ENCODE measurements at places on chromosomes 6 and 20.

DNA sequence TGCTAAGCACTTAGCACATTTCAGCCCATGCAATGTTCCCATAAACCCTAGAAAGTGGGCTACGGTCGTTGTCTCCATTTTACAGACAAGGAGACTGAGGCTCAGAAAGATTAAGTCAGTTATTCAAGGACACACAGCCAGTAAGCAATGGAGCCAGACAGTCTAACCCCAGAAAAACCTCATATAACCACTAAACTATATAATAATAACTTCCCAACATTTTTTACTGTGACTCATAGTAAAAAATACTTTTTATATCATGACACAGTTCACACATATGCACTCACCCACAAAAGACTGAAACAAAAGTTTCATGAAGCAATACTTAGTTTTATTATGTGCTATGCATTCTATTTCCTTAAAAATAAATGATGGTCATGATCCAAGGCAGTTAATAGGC, 66.2 kb upstream of the EYA2 start:
- DNase-seq = no peak

DNA sequence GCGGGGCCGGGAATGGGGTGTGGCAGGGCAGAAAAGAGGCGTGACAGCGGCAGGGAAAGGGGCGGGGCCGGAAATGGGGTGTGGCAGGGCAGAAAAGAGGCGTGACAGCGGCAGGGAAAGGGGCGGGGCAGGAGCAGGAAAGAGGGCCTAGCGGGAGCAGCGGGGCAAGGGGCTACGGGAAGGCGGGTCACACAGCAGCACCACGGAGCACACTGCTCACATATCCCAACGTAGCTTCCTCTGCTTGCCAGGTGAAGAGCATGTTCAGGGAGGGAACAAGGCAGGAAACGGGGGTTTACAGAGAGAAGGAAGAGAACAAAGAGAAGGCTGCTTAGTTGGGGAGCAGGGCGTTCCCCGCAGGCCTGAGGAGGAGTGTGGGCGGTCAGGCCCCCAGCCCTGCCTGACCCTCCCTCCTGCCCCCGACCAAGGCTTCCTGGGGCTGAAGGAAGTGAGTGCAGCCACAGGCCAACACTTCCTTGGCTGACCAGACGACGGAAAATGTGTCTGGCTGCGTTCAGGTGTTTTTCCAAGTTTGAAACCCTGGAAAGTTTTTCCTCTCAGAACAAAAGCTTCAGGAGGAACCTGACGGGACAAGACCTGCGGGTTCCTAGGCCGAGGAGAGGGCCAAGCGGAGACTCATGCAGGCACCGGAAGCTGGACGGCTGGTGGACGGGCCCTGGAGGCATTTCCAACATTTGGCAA, 13.8 kb downstream of the UCKL1 start:
- no peak for DNase-seq

DNA sequence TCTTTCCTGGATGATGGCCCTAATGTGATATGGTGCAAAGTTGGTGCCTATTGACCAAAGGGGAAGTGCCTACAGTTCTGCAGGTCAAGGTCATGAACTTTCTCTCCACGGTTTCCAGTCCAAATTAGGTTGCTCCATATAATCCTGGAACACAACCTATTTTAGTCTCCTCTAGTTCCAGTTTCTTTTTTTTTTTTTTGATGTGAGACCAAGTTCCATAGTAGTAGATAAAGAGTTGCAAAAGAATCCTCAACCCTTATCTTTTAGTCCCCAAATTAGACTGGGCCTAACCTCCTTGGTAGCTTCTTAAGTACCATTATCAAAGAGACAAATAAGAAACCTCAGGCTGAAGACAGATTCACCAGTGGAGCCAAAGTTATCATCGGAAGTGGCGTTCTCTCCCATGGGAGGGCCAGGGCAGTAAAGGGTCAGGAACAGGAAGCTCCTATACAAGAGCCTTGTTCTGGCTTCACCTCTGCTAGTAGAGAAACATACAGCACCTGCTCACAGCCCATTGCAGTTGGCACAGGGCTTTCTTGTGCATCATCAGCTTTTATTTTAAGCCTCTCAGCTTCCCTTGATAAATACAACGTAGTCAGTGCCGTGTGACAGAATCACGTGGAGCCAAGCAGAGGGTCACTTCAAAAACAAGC, 132.2 kb upstream of the RREB1 start:
- no peak for DNase-seq

DNA sequence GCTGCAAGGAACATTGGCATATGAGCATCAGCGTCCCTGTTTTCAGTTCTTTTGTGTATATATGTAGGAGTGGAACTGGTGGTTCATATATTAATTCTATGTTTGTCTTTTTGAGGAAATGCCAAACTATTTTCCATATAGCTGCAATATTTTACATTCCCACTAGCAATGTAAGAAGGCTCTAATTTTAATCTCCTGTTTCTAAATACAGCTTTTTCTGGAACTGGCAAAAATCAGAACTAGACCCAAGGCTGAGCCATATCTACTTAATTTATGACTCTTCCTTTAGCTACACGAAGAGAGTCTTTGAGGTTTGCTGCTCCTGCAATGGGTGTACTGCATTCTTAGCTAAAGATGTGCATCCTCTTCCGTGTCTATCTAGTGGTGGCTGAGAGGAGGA, 50.5 kb upstream of the SLC17A4 start:
- no peak for DNase-seq

DNA sequence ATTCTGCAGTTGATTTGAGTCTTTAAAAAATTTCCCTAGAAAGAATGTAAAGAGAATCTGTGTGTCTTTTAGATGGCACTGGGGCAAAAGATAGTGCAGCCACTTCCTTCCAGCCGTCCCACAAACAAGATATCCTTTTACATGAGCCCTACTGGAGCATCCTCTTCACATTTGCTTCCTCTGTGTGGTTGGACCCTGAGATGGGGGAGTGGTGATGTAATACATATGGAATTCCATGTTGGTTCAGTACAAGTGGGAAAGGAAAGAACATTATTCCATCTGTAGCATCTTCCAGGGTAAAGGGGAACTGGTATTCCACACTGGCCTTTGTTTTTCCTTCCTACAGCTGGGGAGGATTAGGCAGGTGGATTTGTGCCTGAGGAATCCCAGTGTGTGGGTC, 78.9 kb upstream of the ISM1 start:
- no peak for DNase-seq

GRCh38 chr6:116512111-116512559, 696 bp downstream of the CALHM5 start:
- no peak for DNase-seq

DNA sequence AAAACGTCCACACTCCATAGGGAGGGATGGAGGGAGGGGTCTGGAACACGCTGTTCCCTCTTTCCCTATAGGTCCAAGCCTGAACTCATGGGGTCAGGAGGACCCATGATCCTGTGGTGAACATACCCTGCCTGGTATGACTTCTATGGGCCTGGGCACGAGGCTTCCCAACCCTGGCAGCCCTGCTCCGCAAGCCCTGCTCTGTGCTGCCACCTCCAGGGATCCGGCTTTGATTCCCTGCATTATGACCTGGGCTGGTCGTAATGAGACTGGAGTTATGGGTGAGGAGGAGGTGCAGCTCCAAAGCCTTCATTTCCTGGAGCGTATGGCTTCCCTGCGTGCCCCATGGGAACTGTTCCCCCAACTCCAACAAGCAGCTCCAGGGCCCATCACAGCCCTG, 54.9 kb downstream of the CDH22 start:
- DNase-seq = no peak

GRCh38 chr6:148999929-149000468, 253.2 kb downstream of the UST start:
- DNase-seq = no peak

GRCh38 chr20:53215166-53215565, 243.0 kb downstream of the TSHZ2 start:
- DNase-seq = no peak

- no peak for DNase-seq
Measured at GRCh38 chr6:28775405-28776129, 148.2 kb downstream of the TRIM27 start.

DNA sequence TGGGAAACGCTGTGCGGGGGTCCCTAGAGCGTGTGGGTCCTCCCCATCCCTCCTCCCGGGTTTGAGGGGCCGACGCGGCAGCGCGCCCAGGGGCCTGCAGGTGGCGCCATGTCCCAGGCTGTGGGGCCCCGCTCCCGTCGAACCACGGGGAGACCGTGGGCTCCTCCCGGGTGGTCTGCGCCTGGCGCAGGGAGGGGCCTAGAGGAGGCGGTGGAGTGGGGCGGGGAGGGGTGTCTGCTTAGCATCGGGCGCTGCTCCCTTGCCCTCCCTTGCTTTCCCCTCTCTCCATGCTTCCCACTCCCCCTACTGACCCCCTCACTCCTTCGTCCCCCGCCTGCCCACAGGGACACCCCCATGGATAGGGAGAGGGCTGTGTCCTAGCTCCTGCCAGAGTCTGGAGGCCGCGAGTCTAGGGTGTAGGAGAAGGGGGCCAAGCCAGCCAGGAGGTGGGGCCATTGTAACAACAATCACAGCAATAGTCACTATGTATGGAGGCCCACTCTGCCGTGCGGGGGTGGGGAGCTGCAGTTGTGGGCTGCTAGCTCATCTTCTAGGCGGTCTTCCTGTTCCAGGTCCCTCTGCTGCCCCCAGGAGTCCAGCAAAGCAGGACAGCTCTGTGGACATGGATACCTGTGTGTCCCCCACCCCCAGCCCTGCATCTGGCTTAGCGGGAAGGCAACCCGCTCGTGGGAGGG, 51.7 kb downstream of the CHMP4B start:
- DNase-seq = no peak

DNA sequence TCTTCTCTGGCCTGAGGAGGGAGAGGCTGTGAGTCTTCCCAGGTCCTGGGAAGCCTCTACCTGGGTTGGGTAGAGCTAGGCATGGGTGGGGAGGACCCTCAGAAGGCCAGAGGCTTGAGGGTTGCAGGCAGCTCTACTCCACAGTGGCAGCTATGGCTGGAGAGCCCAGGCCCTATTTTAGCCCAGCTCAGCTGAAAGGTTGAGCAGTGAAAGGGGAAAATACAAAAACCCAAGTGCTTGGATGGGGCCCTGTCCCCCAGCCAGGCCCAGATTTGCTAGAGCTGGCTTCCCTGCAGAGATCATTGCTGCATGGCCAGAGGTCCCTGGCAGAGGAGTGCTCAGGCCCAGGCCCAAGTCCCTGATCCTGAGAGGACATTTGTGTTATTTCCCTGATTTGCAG, 45.7 kb downstream of the SUN5 start:
- no peak for DNase-seq

DNA sequence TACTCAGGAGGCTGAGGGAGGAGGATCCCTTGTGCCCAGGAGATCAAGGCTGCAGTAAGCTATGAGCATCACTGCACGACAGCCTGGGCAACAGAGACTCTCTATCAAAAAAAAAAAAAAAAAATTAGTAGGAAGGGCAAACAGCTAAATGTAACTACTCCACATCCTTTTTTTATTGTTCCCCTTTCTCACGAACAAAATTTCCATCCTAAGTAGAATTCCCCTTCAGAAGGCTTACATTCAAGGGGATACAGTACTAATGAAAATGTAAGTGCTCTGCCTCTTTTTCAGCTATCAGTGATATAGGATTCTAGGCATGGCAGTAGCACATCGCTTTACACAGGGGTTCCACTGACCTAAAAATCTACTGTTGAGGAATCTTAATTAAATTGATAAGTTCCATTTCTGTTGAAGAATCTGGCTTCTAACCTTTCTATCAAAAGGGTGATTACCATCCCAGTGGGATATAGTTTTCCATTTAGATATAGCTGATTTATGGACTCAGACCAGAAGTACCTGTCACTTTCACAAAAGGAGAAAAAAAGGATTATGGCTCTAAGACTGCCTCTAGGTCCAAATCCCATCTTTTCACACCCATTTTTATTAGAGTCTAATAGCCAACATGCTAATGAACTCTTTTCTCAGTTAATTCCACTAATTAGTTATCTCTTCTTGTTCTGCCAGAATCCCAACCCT, 2.6 kb downstream of the B4GALT5 start:
- no peak for DNase-seq

DNA sequence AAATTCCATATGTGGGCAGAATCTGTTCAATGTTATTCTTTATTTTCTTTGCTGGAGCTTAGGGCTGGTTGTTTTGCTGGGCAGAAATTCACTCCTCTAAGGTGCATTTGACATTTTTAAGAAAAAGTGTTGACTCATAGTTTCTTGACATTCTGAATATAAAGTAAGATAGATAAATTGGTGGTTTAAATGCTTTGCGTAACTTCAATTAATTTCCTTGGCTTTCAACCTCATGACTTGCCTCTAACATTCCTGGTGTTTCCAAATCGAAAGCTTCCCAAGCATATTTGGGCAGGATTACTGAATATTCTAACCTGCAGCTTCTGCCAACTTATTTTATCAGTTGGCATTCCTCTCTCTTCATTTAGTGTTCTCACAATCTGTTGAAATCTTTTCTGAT, 718.7 kb upstream of the ADGRB3 start:
- DNase-seq = no peak

GRCh38 chr6:84213217-84213616, 14.2 kb downstream of the CEP162 start:
- DNase-seq = no peak

GRCh38 chr20:53609491-53610445, 16.1 kb upstream of the ZNF217 start:
- DNase-seq = peak; percentile 85

DNA sequence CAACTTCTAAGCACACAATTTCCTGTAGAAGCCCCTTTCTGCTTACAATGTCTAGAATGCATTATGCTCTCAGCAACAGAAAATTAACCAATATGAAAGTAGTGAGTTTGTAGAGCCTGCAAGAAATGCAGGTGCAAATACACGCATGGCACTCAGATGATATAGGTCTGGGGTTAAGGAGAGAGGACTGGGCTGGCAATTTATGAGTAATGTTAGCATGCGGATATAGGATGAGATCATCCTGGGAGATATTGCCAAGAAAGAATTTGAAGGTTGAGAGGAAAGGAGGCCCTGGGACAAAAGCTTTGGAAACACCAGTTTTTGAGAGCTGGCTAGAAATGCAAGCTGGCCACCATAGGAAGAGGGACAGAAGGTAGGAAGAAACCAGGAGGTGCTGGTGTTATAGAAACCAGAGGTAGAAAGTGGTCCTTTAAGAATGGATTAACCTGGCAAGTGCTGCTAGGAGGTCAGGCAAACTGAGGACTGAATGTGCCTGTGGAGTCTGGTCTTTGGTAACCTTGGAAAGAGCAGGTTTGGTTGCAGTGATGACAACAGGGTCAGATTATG, 183.2 kb upstream of the MYLIP start:
- DNase-seq = no peak

- no peak for DNase-seq
Measured at GRCh38 chr6:26121141-26122004, 34.1 kb downstream of the HFE start.

DNA sequence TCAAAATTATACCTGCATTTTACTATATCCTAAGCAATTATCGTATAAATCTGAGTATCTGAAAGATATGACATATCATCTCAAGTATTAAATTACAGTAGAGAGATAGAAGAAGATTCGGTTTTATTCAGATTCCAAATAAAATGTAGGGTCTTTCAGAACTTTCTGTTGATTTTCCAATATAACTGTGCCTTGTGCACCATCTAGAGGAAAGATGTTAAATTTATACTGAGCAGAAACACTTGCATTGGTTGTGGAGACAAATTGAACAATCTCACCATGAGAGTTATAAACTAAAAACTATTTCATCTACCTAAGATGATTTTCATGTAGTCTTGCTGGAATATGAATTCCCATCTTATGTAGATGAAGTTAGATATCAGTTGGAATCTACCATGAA, 26.8 kb upstream of the HSF2 start:
- peak; percentile 20 for DNase-seq
